ENCODE measurements at places on chromosomes 7 and 10. TPM values are rescaled to one million over a fixed set of nuclear protein-coding genes. Genes with fewer than 3 reads are reported as not detected.

HMX2 gene
- total RNA-seq = not detected

PAPOLB gene
- total RNA-seq = not detected

TMEM72 gene
- total RNA-seq = not detected

TECTB gene
- not detected for total RNA-seq

MACC1 gene
- 0.14 TPM for total RNA-seq

ENKUR gene
- not detected for total RNA-seq

FAM131B gene
- total RNA-seq = 0.30 TPM

CLRN3 gene
- total RNA-seq = not detected

RNF32 gene
- 0.33 TPM for total RNA-seq

KIF11 gene
- 0.36 TPM for total RNA-seq

CDC14C gene
- not detected for total RNA-seq

ACHE gene
- total RNA-seq = 9.1 TPM

NODAL gene
- not detected for total RNA-seq

SLC18A2 gene
- not detected for total RNA-seq

SFTPD gene
- not detected for total RNA-seq

TFEC gene
- total RNA-seq = not detected

CPED1 gene
- not detected for total RNA-seq

SPDYE2B gene
- total RNA-seq = not detected

DBF4 gene
- 75.6 TPM for total RNA-seq

GIMAP1 gene
- 6.1 TPM for total RNA-seq

CYP2C19 gene
- total RNA-seq = not detected

PRSS37 gene
- not detected for total RNA-seq

C7orf25 gene
- total RNA-seq = 2.2 TPM

PTF1A gene
- total RNA-seq = not detected

CHAT gene
- not detected for total RNA-seq

ADRA2A gene
- total RNA-seq = not detected

MBL2 gene
- total RNA-seq = not detected

GSTO2 gene
- 0.75 TPM for total RNA-seq

ACSM6 gene
- total RNA-seq = not detected

NUTM2E gene
- 0.81 TPM for total RNA-seq

MMP21 gene
- total RNA-seq = 0.27 TPM

EDRF1 gene
- total RNA-seq = 46.9 TPM

GOLGA7B gene
- total RNA-seq = 3.5 TPM

NUDCD3 gene
- 40.6 TPM for total RNA-seq

EPHB6 gene
- total RNA-seq = 15.3 TPM

LRWD1 gene
- 14.9 TPM for total RNA-seq

CNPY1 gene
- not detected for total RNA-seq

SCD gene
- total RNA-seq = 5.4 TPM

GCK gene
- total RNA-seq = 0.78 TPM

GPAM gene
- 3.2 TPM for total RNA-seq

LRRC4 gene
- total RNA-seq = 1.5 TPM

ADARB2 gene
- 1.2 TPM for total RNA-seq

INA gene
- total RNA-seq = not detected

COL13A1 gene
- not detected for total RNA-seq

PIP gene
- not detected for total RNA-seq

ASCC1 gene
- total RNA-seq = 16.5 TPM

SPDYE17 gene
- not detected for total RNA-seq

LYZL2 gene
- not detected for total RNA-seq

ASB4 gene
- not detected for total RNA-seq

HOXA2 gene
- not detected for total RNA-seq
